Activated T-cell treated with anti-CD3 and anti-CD28 coated beads for 24 hours (primary cell): ENCODE measurements at places on chromosomes 3 and 15.

DNA sequence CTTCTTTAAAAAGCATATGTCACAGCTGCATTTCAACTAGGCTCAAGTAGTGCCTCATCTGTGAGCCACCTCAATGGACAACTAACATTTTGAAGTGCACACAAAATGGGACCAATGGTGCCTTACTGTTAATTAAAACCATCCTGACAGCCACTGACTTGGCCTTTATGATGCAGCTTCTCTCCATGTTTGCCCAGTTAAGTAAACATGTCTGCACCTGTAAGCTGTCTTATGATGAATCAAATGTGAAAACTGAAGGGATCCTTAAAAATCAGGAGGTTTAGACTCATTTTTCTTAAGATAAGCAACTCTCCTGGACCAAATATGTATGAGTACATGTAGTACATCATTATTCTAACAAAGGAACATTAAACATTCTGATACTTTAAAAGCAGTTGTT is 861.6 kb downstream of the ROBO1 start:
- no peak for DNase-seq

GRCh38 chr3:72336821-72337479 is 511.3 kb downstream of the SHQ1 start:
- no peak for DNase-seq

DNA sequence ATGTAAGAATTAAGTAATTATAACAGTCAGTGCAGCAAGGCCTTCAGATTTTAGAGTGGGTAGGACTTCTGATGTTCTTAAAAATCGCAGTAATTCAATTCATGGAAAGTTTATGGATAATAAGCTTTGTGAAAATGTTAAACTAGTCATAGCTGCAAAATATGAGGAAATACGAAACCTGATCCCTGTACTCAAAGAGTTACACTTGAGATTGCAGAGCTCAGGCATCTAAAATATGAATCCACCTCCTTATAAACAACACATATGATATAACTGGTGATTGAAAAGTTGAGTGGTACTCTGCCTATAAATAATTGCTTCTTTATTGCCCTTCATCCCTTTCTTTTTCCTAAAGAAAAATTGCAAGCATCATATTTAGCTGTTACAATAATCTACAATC is 473.3 kb downstream of the OTOL1 start:
- DNase-seq = no peak

GRCh38 chr15:58793862-58794261 is 22.8 kb downstream of the MINDY2 start:
- no peak for DNase-seq
